ENCODE measurements at places on chromosomes 4 and X.

- no peak for DNase-seq
Observed at GRCh38 chr4:130266814-130267213, 1170.9 kb downstream of the C4orf33 start.

GRCh38 chrX:8684201-8684965 lies 47.6 kb downstream of the ANOS1 start:
- DNase-seq: no peak

DNA sequence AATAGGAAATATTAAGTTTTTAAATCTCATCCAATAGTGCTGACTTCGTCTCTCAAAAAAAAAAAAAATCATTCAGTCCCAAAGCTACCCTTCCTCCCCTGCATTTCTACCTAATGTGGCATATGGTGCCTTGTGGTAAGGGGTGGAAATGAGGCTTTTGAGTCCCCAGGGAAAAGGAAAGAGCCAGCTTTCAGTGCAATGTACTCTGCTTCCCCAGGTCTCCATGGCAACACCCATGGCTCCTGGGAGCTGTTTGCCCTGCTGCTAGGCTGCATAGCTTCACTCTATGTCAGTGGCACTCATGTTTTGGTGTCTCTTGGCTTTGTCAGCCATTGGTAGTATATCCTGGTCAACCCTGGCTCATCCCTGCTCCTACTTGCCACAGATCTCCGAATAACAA lies 175.9 kb downstream of the SLC39A8 start:
- no peak for DNase-seq

DNA sequence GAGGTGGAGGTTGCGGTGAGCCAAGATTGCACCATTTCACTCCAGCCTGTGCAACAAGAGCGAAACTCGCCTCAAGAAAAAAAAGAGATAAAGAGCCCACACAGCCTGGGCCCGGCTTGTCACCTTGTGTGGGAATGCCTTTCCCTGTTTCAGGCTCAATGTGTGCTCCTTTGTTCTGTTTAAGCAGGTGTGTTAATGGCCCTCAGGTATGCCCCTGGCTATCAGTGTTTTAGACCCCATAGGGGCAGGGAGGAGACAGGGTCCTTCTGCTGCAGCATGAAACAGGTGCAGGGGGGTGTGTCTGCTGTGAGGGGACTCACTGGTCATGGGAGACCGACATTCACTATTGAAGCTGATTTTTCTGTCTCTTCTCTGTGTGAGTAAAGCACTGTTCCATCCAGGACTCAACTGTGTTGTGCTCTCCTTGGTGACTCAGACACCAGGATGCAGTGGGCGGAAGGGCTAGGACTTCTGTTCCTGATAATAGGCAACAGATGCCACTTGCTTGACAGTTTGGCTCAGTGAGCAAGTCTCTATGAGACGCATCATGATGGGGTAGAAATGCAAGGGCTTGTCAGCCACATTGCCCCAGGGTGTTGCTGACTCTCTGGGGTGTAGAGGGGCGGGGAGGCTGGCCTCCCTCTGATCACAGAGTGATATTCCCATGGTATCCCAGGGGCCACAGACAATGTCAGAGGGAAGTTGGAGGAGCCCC lies 15.6 kb upstream of the LAP3 start:
- no peak for DNase-seq

GRCh38 chr4:54308110-54308509 lies 79.0 kb downstream of the PDGFRA start:
- no peak for DNase-seq

DNA sequence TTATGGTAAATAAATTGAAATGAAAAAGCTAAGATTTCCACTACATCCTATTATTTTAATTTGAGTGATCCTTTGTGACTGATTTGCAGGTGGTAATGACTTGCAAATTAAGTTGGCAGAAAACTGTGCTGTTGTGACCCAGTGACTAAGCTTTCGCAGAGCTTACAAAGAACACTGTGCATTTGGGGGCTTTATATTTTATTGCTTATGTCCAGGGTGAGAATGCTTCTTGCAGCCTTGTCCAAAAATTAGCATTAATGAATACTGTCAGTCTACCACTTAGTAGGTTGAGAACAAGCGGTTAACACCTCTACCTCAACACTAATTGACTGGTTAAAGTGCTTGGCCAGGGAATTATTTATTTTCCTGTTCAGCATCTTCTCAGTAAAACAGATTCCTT lies 991.3 kb upstream of the DIAPH2 start:
- no peak for DNase-seq

DNA sequence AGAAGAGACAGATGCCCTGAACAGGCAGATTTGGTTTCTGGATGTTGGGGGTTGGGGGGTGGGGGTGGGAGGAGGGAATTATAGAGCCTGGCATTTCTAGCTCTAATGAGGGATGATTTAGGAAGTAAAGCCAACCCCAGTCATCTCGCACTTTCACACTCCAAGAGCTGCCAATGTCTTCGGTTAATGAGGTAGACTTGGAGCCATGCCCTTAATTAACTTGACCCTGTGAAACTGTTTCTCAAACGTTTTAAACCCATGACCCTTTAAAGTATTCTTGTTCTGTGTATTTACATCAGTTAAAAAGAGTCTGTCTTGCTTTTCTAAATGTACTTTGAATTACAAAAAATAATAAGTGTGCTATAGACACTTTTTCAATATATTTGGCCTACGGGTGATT lies 466.9 kb downstream of the FAT4 start:
- no peak for DNase-seq

DNA sequence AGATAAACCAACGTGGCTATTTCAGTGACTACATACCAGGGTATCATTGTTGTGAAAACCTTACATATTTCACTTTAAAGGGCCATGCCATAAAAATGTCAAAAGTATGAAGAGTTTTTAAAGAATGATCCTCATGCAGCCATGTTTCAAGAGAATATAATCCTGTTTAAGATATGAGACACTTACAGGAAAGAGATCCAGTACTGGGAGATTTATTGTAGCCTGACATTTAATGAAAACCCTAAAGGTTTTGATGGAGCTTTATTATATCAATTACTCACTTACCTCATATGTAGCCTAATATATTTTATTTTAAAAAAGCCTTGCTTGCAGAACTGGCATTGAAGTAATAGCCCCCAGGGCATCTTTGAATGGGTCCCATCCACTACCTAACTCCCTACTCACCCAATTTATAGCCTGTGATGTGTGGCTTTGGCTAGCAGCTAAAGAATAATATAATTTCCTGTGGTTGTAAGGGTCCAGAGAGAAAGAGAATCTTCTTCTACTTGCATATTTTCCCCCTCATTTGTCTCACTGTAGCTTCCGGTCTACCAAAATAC lies 7.7 kb upstream of the GABRG1 start:
- no peak for DNase-seq

All from stimulated activated CD8-positive, alpha-beta memory T cell treated with anti-CD3 and anti-CD28 coated beads, Interleukin-7, amount 100 ng/mL, for 24 hours (primary cell).